H9 (cell line): ENCODE measurements at places on chromosomes 11 and 22. TPM values are rescaled to one million over a fixed set of nuclear protein-coding genes. Genes with fewer than 3 reads are reported as not detected.

GRCh38 chr11:74320538-74320937 lies 9.1 kb upstream of the P4HA3 start:
- no peak for DNase-seq
- peaks cover 8% of the 10 kb centered on the region; the same call in 1 of the 2 replicates for H3K36me3 ChIP-seq
- no peak overlapping the region for H3K4me3 ChIP-seq
- no peaks in the 10 kb centered on the region for H3K27me3 ChIP-seq
- no peak overlapping the region for H3K27ac ChIP-seq

DNA sequence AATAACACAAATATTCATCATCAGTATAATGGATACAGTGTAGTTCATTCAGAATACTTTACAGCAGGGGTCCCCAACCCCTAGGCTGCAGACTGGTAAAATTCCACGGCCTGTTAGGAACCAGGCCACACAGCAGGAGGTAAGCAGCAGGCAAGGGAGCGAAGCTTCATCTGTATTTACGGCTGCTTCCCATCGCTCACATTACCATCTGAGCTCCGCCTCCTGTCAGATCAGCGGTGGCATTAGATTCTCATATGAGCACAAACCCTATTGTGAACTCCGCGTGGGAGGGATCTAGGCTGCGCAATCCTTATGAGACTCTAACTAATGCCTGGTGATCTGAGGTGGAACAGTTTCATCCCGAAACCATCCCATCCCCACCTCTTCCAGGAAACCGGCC lies 125.1 kb downstream of the SERGEF start:
- no peaks in the 10 kb centered on the region for H3K27me3 ChIP-seq
- DNase-seq, result peak; percentile 55
- H3K27ac ChIP-seq, result no peak overlapping the region
- H3K4me3 ChIP-seq, result no peak overlapping the region

GRCh38 chr11:44889266-44889665 lies 61.4 kb downstream of the TP53I11 start:
- H3K27ac ChIP-seq, result no peak overlapping the region
- H3K4me1 ChIP-seq, result peaks cover 3% of the 10 kb centered on the region; the same call in 1 of the 2 replicates
- no peaks in the 10 kb centered on the region for H3K27me3 ChIP-seq

GRCh38 chr11:44241851-44242250 lies 68.1 kb downstream of the ALX4 start:
- no peaks in the 10 kb centered on the region for H3K27me3 ChIP-seq
- no peak for DNase-seq
- H3K4me3 ChIP-seq, result no peak overlapping the region
- peaks cover 13% of the 10 kb centered on the region; the same call in 1 of the 2 replicates for H3K4me1 ChIP-seq
- H3K36me3 ChIP-seq, result peaks cover 31% of the 10 kb centered on the region

GRCh38 chr11:82682003-82682751 lies 51.5 kb downstream of the FAM181B start:
- H3K4me1 ChIP-seq, result no peaks in the 10 kb centered on the region
- H3K36me3 ChIP-seq, result peaks cover 3% of the 10 kb centered on the region; the same call in 1 of the 2 replicates
- no peaks in the 10 kb centered on the region for H3K27me3 ChIP-seq
- no peak overlapping the region for H3K27ac ChIP-seq
- H3K4me3 ChIP-seq, result no peak overlapping the region

The RIMBP3C gene
- total RNA-seq, result 0.22 and 0.44 TPM in 2 replicates

The MS4A4E gene
- total RNA-seq, result 0.42 TPM in 1 of 2 replicates, not detected in the other

The TBX1 gene
- total RNA-seq, result 2.2 and 2.5 TPM in 2 replicates

The ZBTB3 gene
- total RNA-seq, result 39.7 and 43.4 TPM in 2 replicates
